ENCODE measurements at places on chromosomes 11 and 22.

- no peak for DNase-seq
Observed at GRCh38 chr11:73465871-73466270, 89.7 kb downstream of the RELT start.

DNA sequence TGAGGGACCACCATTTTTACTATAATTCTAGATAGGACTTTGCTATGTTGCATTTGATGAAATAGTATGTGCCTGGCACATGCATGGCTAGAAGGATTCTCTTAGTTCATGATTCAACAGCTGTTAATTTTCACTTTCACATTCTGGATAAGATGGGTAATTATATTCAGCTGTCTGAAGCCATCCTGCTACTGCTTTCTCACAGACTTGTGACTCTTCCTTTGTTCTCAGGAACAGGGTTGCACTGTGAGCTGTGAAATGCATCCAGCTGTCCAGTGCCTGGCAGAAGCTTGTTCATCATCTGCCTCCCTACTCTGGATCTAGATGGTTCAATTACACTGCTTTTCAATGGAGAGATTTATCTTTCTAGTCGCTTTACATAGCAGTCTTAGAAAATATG lies 610.1 kb upstream of the ANO5 start:
- DNase-seq, result no peak

GRCh38 chr11:36349351-36350136 lies 53.5 kb downstream of the PRR5L start:
- no peak for DNase-seq

DNA sequence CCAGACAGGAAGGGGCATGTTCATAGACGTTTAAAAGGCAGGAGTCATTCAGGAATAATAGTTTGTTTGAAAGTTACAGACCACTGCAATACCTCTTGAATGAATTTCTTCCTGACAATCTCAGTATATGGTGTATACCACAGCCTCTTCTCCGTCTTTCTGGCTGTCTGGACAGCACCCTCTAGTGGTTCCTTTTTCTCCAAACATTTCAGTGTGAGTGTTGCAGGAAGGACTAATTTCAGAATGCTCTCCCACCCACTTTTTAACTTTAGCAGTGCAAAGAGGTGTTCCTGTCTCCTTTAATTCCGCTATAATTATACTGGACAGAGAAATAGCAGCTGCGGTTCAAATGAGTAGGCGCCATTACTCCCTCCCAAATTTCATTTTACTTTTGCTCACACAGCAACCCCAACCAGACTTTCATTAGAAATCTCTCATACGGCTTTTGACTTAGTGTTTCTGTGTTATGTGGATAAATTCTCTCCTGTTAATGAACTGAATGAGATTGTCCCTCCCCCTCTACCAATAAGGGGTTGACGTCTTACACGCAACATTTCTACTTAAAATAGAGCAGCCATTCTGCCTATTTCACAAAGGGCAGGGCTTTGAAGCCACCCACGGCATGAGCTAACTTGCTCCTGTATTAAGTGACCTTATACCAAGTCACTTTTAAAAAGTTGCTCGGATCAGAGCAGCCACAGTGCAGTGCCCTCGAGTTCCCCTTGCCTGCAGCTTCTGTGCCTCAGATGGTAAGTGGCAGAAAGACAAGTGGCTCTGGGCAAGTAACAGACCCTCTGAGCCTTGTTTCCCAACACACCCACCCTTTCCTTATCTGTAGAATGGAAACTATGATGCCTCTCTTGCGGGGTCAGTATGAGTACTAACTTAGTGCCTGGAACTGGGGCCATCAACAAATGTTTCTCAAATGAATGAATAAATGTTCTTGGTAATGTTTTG lies 368.6 kb downstream of the OPCML start:
- DNase-seq, result no peak

GRCh38 chr11:124168796-124169195 lies 14.3 kb upstream of the OR10D3 start:
- no peak for DNase-seq

All from T1000 (cell line).